Fibroblast of lung (primary cell): ENCODE measurements at places on chromosomes 2 and 18. TPM values are rescaled to one million over a fixed set of nuclear protein-coding genes. Genes with fewer than 3 reads are reported as not detected.

PKDCC gene
- 63.9 and 70.1 TPM in 2 replicates for total RNA-seq

RSAD2 gene
- 0.77 and 1.7 TPM in 2 replicates for total RNA-seq

ITPRIPL1 gene
- 4.1 and 4.6 TPM in 2 replicates for total RNA-seq

SCYGR4 gene
- not detected in 2 replicates for total RNA-seq
